ENCODE measurements at places on chromosomes 2 and 18.

GRCh38 chr2:188142636-188143295 lies 148.9 kb upstream of the GULP1 start:
- DNase-seq, result no peak

DNA sequence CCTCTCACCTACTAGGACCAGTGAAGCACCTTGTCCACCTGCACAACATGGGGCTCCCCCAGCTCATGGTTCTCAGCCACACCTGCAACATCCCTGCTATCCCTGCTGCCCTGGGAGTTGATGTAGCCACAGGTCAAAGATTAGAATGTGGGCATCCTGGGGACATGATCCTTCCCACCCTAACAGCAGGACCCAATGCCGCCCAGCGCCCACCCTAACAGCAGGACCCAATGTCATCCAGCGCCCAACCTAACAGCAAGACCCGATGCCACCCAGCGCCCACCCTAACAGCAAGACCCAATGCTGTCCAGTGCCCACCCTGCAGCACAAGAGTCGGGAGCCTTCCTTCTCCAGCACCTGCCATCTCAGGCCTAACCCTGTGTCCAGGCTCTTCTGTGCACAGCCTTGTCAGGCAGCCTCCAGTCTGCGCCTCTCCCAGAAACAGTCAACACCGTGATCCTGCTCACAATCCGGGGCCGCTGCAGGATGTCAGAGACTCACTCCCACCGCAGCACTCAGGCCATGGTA lies 237.3 kb upstream of the SALL3 start:
- no peak for DNase-seq

GRCh38 chr18:26656944-26657536 lies 108.7 kb upstream of the KCTD1 start:
- peak; percentile 20 for DNase-seq

DNA sequence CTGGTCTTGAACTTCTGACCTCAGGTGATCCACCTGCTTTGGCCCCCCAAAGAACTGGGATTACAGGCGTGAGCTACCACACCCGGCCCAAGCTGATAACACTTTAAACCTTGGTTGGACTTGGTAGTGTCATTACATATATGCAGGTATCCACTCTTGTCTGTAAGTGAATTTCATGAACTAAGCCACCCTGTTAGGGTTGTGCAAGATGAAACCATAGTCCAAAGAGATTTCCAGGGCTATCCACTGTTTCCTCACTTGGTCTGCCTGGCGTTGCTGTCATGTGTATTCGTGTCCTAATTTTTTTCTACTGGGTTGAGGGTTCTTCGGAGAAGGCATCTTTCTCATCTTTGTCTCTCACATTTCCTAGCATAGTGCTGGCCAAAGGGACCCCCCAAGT lies 203.0 kb downstream of the CAMKMT start:
- no peak for DNase-seq
